ENCODE measurements at places on chromosomes 6 and 20.

GRCh38 chr6:47159763-47160162 is 117.6 kb upstream of the ADGRF1 start:
- no peak for DNase-seq

GRCh38 chr20:63977739-63978276 is 1.6 kb downstream of the SAMD10 start:
- no peak for DNase-seq

GRCh38 chr6:163897669-163898068 is 483.2 kb downstream of the QKI start:
- DNase-seq: no peak

DNA sequence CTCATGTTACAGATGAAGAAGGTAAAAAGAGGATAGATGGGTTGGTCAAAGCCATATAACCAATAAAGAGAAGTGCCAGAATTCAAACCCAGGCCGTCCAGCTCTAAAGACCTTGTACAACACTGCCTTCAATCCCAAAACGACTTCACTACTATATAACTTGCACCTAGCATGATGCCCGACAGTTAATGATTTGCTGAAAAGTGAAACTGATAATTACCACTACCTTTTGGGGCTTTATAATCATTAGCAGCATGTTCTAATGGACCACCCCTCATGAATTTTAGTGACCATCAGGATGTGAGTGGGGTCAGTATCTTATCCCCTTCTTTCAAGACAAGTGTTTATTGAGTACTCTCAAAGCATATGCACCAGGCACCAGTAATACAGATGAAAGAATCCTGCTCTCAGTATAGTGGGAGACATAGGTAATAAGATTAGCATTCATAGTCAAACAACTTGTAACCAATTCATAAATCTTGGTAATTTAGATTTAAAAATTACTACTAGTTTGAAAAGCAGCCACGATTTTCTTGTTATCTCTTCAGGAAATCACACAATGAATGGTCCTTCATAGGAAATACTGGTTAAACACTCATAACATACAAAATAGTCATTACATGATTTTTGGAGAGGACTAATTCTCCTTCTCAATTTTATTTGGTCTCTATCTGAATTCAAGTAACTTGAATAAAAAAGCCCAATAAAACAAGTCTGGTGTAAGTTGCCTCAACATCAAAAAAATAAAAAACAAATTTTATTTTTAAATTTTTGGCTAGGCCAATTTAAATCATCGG is 98.0 kb downstream of the EPB41L2 start:
- DNase-seq: no peak

- DNase-seq: no peak
These were observed 71.6 kb upstream of the CD93 start for GRCh38 chr20:23157734-23158133.

- DNase-seq: no peak
These were observed 137.3 kb downstream of the BTBD9 start for GRCh38 chr6:38502423-38502822.

- DNase-seq: no peak
These were observed 20.0 kb downstream of the SUN5 start for GRCh38 chr20:32984196-32984595.

DNA sequence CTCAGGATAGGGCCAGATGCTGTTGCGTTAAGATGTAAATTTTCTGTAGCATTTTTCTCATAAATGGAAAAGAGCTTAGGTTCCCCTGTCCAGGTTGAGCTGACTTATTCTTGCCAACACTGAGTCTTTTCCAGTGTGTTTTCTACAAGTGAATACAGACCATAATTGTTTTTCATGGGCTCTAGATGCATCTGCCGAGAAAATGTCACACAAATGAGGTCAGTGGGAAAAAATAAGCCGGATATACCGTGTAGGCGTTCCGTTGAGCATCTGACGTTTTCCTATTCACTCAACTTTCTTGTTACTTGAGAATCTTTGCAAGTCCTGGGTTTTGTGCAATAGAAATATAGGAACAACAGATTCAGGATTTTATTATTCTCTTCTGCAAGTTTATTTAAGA is 582.9 kb upstream of the CDH4 start:
- DNase-seq: no peak

DNA sequence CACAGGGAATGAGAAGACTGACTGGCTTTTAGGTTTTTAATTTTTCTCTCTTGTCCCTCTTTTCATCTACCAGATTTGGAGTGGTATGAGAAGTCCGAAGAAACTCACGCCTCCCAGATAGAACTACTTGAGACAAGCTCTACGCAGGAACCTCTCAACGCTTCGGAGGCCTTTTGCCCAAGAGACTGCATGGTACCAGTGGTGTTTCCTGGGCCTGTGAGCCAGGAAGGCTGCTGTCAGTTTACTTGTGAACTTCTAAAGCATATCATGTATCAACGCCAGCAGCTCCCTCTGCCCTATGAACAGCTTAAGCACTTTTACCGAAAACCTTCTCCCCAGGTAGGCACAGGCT is 644 bp downstream of the MAD2L1BP start:
- DNase-seq: no peak

DNA sequence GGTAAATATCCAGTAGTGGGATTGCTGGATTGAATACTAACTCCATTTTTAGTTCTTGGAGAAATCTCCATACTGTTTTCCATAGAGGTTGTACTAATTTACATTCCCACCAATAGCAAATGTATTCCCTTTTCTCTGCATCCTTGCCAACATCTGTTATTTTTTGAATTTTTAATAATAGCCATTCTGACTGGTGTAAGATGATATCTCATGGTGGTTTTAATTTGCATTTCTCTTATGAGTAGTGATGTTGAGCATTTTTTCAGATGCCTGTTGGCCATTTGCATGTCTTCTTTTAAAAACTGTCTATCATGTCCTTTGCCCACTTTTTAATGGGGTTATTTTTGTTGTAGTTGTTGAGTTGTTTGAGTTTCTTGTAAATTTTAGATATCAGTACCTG is 253.2 kb downstream of the HAO1 start:
- no peak for DNase-seq

Data from NCI-H2029 treated with DMSO at 0.1 percent for 48 hours (cell line).